Pulmonary artery endothelial cell (primary cell): ENCODE measurements at places on chromosomes 3 and 15. TPM values are rescaled to one million over a fixed set of nuclear protein-coding genes. Genes with fewer than 3 reads are reported as not detected.

FOXB1 gene
- not detected in 2 replicates for total RNA-seq

SMAD6 gene
- 14.9 and 18.9 TPM in 2 replicates for total RNA-seq

GNAI2 gene
- 597 and 651 TPM in 2 replicates for total RNA-seq

TTLL13 gene
- 0.04 TPM in 1 of 2 replicates, not detected in the other for total RNA-seq

SLC6A20 gene
- not detected in 2 replicates for total RNA-seq

NUTM1 gene
- not detected in 2 replicates for total RNA-seq

CFAP100 gene
- total RNA-seq: not detected in 2 replicates

TMEM44 gene
- total RNA-seq: 44.4 and 55.1 TPM in 2 replicates

RETNLB gene
- total RNA-seq: not detected in 2 replicates

IL17RE gene
- 0.07 and 0.14 TPM in 2 replicates for total RNA-seq

IL17RD gene
- total RNA-seq: 1.5 and 1.8 TPM in 2 replicates

CYP1A1 gene
- total RNA-seq: 1.2 and 1.3 TPM in 2 replicates

GNAT1 gene
- under 0.01 TPM in 1 of 2 replicates, not detected in the other for total RNA-seq

CADM2 gene
- total RNA-seq: 0.07 and 0.13 TPM in 2 replicates

RBMS3 gene
- total RNA-seq: 49.5 and 56.3 TPM in 2 replicates

FBXO45 gene
- 14.4 and 22.7 TPM in 2 replicates for total RNA-seq

SERPINI2 gene
- total RNA-seq: not detected in 2 replicates

MAGEL2 gene
- total RNA-seq: under 0.01 TPM in 1 of 2 replicates, not detected in the other

TRIM69 gene
- total RNA-seq: 7.2 and 18.5 TPM in 2 replicates

SPINT1 gene
- 1.1 and 1.7 TPM in 2 replicates for total RNA-seq

GOLGA6L26 gene
- total RNA-seq: not detected in 2 replicates

MYO5C gene
- total RNA-seq: 6.9 and 10.4 TPM in 2 replicates

NPAP1 gene
- not detected in 2 replicates for total RNA-seq

PP2D1 gene
- not detected in 2 replicates for total RNA-seq
